ENCODE measurements at places on chromosomes 1 and 21.

- DNase-seq, result no peak
Observed at GRCh38 chr1:155873860-155874259, 14.5 kb downstream of the SYT11 start.

DNA sequence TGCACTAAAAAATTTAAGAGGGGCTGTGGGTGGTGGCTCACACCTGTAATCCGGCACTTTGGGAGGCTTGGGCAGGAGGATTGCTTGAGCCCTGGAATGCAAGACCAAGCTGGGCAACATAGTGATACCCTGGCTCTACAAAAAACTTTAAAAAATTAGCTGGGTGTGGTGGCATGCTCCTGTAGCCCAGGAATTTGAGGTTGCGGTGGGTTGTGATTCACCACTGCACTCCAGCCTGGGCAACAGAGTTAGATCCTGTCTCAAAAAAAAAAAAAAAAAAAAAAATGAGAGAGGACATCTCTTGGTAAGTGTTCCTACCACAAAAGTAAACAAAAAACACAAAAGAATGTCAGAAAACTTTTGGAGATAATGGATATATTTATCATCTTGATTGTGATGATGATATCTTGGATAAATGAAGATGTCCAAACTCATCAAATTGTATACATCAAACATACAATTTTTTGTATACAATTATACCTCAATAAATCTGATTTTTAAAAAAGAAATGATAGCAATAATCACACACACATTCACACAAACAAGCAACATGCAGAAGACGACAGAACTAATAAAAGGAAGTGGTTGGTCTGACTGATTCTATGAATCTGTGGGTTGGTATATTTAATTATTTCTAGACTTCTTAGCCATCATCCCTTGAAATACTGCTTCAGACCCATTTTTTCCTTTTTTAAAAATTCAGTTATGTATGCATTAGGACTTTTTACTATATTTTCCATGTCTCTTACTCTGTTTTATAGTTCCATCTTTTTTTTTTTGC lies 465.9 kb downstream of the PLA2G4A start:
- no peak for DNase-seq

- no peak for DNase-seq
Observed at GRCh38 chr1:90836345-90836679, 119.2 kb upstream of the BARHL2 start.

GRCh38 chr1:211589782-211590721 lies 11.1 kb upstream of the SLC30A1 start:
- DNase-seq, result no peak

GRCh38 chr1:226981386-226981817 lies 41.3 kb downstream of the COQ8A start:
- DNase-seq, result no peak

DNA sequence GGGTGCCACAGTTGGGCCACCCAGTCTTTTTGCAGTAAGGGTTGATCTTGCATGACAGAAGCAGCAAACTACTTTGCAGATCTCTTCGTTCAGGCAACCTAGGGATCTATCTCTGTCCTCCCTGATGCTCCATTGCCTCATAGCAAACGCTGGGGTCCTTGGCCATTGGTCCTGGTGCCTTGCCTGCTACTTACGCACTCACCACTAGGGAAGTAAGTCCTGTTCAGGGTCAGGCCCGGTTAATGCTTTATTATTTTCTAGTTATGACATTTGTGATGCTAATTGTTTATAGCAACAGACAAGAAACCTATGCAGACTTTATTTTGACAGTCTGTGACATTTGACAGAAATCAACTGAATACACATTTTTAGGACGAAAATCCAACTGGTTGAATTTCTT lies 326.5 kb upstream of the FMN2 start:
- DNase-seq, result no peak

- no peak for DNase-seq
Observed at GRCh38 chr1:151976015-151976343, 17.7 kb downstream of the S100A10 start.

Measured in stimulated activated CD8-positive, alpha-beta memory T cell treated with anti-CD3 and anti-CD28 coated beads, Interleukin-15, amount 100 ng/mL, for 4 hours (primary cell).